ENCODE measurements at places on chromosomes 6 and 20.

DNA sequence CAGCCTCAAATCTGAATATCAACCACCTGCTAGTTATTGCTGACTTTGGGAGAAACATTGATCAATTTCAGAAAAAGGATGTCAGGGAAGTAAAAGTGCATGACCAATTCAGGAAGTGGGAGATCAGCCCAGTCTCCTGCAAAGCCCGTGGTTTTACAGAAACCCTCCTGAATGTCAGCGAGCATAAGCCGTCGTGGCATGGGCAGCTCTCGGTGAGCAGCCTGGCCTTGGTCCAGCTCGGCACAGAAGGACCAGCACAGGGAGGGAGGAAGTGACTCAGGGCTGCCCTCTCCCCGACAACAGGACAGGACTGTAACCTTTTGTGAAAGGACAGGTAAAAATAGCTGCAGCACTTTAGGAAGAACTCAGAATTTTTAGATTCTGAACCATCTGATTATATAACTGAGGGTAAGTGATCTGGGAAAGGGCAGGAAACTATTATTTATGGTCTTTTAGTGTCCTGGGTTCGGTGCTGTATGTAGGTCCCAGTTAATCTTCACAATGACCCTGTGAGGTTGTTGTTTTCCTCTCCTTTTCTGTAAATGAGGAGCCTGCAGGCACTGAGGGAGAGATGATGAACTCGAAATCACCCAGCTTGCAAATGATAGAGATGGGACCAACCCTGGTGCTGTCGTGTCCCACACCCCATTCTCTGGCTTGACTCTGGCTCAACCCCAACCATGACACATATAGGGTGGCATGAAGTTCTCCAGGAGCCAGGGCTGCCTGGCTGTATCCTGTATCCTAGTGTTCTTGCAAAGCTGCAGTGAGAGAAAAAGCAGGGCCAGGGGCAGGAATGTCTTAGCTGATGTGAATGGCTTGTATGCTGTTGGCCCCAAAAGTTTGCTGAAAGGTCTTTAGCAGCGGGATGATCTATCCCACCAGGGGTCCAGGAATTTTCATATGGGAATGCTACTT is 37.6 kb downstream of the NRN1 start:
- no peak overlapping the region for H3K4me3 ChIP-seq
- H3K27me3 ChIP-seq, result no peaks in the 10 kb centered on the region
- H3K4me1 ChIP-seq, result no peaks in the 10 kb centered on the region
- H3K27ac ChIP-seq, result no peak overlapping the region

GRCh38 chr6:152225241-152225934 is 411.8 kb downstream of the SYNE1 start:
- H3K4me3 ChIP-seq, result no peak overlapping the region
- H3K27me3 ChIP-seq, result no peaks in the 10 kb centered on the region
- H3K27ac ChIP-seq, result no peak overlapping the region
- no peaks in the 10 kb centered on the region for H3K4me1 ChIP-seq

DNA sequence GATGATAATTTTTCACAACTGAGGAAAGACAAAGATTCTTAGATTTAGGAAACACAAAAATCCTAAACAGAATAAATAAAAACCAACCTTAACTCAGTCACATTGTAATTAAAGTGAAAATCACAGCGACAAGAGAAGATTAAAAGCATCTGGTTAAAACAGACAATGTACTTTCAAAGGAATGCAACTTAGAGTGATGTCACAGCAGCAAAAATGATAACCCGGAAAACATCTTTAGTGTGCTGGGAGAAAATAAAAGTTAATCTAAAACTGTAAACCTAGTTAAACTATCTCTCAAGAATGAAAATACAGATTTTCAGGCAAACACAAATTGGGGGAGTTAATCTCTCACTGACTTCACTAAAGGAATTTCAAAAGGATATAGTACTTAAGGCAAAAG is 76.8 kb upstream of the OGFRL1 start:
- H3K27me3 ChIP-seq, result no peaks in the 10 kb centered on the region
- no peak for DNase-seq

DNA sequence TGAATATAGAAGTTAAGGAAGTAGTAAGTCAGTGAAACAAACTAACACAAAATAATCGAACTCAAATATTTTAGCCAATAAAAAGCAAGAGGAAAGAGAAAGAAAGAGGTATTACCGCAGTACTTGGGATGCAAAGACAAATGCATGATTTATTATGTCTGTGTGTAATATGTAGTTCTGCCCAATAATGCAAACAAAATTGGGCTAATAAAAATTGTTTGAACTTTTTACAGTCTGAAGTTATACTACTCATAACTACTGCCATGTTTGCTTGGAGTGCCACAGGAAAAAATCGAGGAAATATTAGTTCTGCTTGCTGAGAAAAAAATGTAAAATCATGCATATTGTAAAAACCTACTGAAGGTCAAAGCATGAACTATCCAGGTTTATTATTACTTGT is 360.3 kb upstream of the KCNQ5 start:
- H3K27me3 ChIP-seq, result no peaks in the 10 kb centered on the region
- H3K36me3 ChIP-seq, result no peaks in the 10 kb centered on the region
- DNase-seq, result no peak

DNA sequence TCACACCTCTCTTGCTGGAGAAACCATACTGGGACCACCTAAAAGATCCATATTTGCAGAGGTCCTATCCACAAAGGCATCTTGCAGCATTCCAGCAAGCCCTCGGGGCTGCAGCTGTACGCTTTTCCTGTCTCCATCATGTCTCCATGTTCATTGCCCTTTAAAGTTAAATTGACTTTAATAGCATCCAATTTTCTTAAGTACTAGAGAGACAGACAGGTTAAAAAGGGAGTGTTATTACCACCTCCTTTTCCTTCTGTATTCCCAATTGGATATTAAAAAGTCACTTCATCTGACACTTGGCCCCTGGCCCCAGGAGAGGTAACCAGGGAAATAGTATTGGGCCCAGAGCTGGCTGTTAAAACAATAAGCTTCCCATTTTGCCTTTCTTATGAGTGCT is 178.6 kb downstream of the UNC5CL start:
- H3K27ac ChIP-seq, result no peak overlapping the region
- no peak for DNase-seq
- no peaks in the 10 kb centered on the region for H3K27me3 ChIP-seq

- no peaks in the 10 kb centered on the region for H3K36me3 ChIP-seq
- no peaks in the 10 kb centered on the region for H3K4me1 ChIP-seq
- H3K27ac ChIP-seq, result no peak overlapping the region
- no peaks in the 10 kb centered on the region for H3K27me3 ChIP-seq
- DNase-seq, result no peak
Observed at GRCh38 chr6:56144538-56145324, 102.6 kb downstream of the COL21A1 start.

- H3K4me1 ChIP-seq, result no peaks in the 10 kb centered on the region
- H3K27ac ChIP-seq, result no peak overlapping the region
- no peaks in the 10 kb centered on the region for H3K36me3 ChIP-seq
- no peak overlapping the region for H3K4me3 ChIP-seq
Observed at GRCh38 chr6:45728674-45729073, 287.0 kb downstream of the CLIC5 start.

DNA sequence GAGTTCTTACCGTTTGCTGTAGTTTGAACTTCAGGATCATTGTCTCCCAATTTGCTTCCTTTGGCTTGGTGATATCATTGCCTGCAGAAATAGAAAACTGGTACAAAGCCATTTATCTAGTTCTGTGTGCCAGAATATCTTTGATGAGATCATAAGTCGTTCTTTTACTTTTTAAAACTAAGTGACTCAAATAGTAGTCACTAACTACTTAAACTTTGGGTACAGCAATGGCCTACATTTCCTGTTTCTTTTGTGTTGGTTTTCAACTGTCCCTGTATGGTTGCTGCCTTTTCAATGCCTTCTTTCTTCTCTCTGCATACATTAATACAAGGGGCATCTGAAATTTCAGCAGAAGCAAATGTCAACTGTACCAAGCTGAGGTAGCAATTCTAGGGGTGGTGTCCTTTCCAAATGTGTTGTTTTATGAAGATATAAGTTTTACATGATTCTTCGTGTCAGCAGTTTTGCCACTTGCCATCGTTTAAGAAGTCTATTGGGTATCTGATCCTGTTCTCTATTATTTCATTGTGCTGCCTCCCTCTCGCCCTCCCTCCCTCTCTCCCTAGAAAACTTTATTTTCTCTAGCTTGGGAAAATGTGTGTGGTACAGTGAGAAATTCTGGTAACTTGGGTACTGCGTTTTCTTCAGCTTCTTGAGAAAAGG is 238.5 kb downstream of the FARS2 start:
- no peak overlapping the region for H3K27ac ChIP-seq
- DNase-seq, result no peak
- H3K4me1 ChIP-seq, result no peaks in the 10 kb centered on the region
- H3K4me3 ChIP-seq, result no peak overlapping the region
- no peaks in the 10 kb centered on the region for H3K36me3 ChIP-seq
- H3K27me3 ChIP-seq, result no peaks in the 10 kb centered on the region

GRCh38 chr20:53801609-53802370 is 208.2 kb upstream of the ZNF217 start:
- no peak overlapping the region for H3K27ac ChIP-seq
- H3K27me3 ChIP-seq, result no peaks in the 10 kb centered on the region
- no peak for DNase-seq
- H3K4me1 ChIP-seq, result no peaks in the 10 kb centered on the region

DNA sequence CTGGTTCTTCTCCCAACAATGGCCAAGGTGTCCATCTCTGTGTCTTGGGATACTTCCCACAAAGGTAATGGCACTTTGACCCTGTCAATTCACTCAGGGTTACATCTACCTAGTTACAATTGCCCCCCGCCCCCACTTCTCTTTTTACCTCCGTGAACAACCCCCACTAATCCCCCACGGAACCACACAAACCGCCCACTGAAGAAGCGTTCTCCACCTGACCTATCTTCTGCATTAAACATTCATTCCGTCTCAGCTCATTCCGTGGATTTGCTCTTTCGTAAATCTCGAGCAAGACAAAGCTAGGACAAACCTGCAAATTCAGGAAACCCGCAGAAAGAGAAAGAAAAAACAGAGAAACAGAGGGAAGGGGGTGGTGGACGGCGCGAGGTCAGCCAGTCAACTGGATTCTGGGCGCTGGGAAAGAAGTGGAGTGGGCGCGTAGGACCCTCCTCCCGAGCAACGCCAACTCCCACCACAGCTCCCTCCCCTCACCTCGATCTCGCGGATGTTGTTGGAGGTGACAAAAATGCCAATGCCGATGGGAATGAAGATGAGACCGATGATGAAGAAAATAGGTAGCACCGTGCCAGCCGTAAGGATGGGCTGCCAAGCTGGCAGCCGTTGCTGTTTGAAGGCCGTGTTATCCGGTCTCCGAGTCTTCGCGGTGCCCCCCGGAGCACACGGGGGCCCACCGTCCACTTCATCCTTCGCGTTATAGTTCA is 523 bp downstream of the TMEM30A start:
- H3K36me3 ChIP-seq, result no peaks in the 10 kb centered on the region
- no peaks in the 10 kb centered on the region for H3K27me3 ChIP-seq
- peak overlapping the region; percentile 85 for H3K4me3 ChIP-seq
- peaks cover 21% of the 10 kb centered on the region for H3K4me1 ChIP-seq

DNA sequence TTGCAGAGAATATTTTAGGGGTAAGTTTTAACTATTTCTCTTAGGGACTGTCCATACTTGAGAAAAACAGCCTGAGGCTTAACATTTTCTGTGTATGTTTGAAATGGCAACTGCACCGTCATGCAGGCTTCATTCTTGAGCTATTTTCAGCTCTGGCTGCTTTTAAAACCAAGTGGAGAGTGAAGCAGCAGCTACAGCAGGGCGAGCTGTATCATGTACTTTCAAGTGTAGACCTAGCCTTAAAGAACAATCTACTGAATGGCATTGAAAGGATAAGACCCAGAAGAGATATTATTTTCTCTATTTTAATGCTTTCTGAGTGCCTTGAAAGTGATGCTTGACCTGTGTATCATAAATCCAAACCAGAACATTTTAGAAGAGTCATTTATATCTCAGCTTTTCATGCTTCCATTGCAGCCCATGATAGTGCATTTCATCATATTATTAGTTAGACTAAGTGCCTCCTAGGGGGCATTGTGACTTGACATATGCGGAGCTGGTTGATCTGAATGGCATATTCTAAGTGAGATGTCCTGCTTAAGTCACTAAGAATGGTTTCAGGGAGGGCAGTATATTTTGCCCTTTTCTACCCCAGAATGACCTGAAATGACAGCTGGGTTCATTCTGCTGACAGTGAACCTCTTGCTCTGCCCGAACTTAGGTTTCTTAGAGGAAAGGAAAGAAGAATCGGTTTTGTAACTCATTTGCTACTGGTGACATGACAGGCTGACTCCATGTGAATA is 85.3 kb downstream of the NKAIN2 start:
- no peaks in the 10 kb centered on the region for H3K27me3 ChIP-seq
- no peaks in the 10 kb centered on the region for H3K36me3 ChIP-seq
- no peaks in the 10 kb centered on the region for H3K4me1 ChIP-seq
- no peak for DNase-seq

DNA sequence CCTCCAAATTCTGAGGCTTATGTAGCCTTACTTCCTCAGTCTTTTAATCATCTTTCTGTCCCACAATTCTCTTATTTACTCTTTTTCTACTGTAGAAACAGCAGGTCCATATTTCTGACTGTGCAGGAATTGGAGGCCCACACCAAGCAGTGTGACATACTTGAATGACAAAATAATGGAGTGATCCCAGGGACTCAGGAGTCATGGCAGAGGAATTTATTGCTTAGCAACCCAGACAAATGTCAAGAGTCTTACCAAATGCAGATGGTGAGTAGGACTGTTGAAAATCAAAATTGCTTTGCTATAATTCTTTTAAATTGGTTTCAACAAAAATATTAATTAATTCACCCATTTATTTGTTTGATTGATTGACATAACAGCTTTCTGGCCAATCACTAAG is 59.9 kb downstream of the HTR1B start:
- no peaks in the 10 kb centered on the region for H3K27me3 ChIP-seq
- no peaks in the 10 kb centered on the region for H3K4me1 ChIP-seq
- no peaks in the 10 kb centered on the region for H3K36me3 ChIP-seq
- no peak overlapping the region for H3K27ac ChIP-seq
